ENCODE measurements at places on chromosomes 2 and 18. TPM values are rescaled to one million over a fixed set of nuclear protein-coding genes. Genes with fewer than 3 reads are reported as not detected.

GRCh38 chr2:62383846-62384245 is 122.1 kb downstream of the TMEM17 start:
- DNase-seq = no peak

Gene CRYBA2
- polyA plus RNA-seq = not detected

DNA sequence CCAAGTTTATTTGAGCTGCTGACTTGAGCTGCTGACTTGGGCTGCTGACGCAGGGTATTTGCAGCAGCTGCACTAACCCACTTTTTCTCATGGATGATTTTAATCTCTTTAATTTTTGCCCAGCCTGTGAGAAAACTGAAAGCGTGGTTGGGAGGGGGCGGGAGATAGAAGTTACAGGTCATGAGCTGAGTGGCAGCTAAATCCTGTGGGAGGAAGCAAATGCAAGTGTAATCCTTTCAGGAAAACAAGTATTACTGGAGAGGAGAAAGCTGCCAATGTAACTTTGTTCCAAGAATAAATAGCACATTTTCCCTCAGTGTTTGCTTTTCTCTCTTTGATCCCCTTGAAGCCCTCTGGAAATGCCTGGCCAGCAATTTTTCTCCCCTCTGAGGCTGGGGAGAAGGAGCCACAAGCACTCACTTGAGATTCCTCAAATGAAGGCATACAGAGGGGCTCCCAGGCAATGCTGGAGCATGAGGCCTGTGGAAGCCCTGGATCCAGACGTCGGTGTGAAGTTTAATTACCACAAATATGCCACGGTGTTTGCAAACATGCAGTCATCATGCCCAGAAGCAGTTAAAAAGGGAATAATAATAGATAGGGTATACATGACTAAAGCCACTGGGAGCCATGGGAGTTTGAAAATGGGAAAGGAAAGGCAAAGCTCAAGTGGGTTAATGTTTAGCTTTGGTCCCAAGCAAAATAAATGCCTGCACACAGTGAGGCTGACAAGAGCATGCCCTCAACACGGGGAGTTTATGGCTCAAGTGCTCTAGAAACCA is 10.4 kb upstream of the EVA1A start:
- DNase-seq = peak; percentile 78

GRCh38 chr18:26992926-26993325 is 127.4 kb upstream of the AQP4 start:
- no peak for DNase-seq

Gene CDH20
- 0.30 TPM for polyA plus RNA-seq

Gene GALR1
- polyA plus RNA-seq = not detected

DNA sequence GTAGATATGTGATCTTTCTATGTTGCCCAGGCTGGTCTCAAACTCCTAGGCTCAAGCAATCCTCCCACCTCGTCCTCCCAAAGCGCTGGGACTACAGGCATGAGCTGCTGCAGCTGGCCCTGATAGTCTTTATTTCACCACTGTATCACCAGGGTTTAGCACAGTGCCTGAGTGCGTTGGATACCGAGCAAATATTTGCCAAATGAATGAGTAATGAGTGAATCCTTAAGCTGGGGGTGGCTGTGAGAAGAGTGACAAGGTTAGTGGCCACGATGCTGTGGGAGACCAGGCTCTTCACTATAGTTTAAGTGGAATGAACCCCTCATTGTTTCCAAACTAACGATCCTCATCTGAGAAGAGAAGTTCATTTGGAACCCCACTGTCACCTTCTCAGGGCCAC is 60.8 kb upstream of the FAM136A start:
- no peak for DNase-seq

Gene TFCP2L1
- 44.4 TPM for polyA plus RNA-seq

DNA sequence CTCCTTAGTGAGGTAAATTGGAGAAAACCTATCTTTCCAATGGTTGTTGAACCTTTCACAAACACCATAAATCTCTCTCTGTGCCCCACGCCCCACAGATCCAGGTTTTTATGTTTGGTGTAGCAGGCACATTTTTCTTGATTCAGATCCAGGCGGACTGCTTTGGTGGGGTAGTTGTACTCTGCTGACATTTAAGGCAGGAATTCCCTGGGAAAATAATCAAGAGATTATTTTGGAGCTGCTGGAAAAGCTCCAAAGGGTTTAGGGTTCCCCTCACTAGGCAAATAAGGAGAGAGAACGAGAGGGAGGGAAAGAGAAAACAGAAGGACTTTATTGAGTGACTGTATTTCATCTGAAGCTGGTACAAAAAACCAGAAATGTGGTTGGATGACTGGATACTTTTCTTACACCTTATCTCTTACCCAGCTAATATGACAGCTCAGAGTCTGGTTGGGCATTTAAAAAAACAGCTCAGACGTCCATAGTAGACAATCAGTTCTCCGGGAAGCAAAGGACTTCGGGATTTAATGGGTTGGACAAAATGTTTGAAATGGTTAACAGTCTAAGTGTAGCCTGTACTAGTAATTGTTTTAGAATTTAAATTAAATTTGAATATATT is 3.6 kb upstream of the AQP4 start:
- peak; percentile 68 for DNase-seq

Gene SP100
- polyA plus RNA-seq = 35.7 TPM

Gene RAX
- not detected for polyA plus RNA-seq

Gene NR4A2
- 3.1 TPM for polyA plus RNA-seq

DNA sequence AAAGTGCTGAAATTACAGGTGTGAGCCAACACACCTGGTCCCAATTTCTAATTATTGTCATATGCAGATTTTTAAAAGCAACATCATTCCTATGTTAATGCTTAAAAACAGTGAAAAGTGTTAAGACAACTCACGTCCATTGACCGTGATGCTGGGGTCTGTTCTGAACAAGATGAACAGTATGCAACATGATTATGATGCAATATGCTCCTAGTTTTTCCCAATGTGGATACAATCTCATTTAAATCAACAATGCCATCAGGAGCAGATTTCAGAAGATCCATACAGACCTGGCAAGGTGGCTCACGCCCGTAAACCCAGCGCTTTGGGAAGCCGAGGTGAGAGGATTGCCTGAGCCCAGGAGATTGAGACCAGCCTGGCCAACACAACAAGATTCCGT is 31.5 kb downstream of the E2F6 start:
- DNase-seq = no peak

DNA sequence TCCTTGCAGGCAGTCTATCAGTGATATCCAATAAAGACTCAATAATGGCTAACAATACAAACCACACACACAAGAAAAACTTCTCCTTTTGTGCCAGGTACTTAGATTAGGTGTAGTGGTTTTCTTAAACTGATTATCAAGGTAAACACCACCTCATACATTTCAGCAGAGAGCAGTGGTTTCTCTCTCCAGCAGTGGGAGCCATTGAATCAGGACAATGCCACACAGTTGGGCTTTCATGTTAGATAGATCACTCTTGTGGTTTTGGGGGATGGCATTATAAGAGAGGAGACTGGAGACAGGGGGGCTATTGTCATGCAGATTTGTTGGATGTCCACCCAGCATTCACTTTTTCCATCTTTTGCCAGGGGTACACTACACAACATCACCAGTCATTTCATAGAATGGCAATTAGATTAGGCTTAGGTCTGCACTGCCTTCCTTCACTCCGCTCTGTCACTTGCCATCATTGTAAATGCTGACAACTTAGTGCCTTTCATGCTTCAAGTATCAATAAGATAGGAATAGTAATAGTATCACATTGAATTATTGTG is 13.6 kb upstream of the IRS1 start:
- no peak for DNase-seq

- peak; percentile 28 for DNase-seq
Measured at GRCh38 chr2:125471963-125472362, 1184.0 kb upstream of the GYPC start.

GRCh38 chr18:37343542-37343851 is 222.1 kb downstream of the CELF4 start:
- DNase-seq = no peak

GRCh38 chr18:50441501-50441900 is 66.7 kb downstream of the SKA1 start:
- no peak for DNase-seq

Gene AMER3
- polyA plus RNA-seq = not detected

GRCh38 chr2:238965371-238966071 is 117.6 kb downstream of the TWIST2 start:
- no peak for DNase-seq

- no peak for DNase-seq
Measured at GRCh38 chr18:33538418-33539042, 39.5 kb upstream of the ASXL3 start.

Gene FAM124B
- 0.90 TPM for polyA plus RNA-seq

Gene TMX3
- 14.4 TPM for polyA plus RNA-seq

- DNase-seq = no peak
Measured at GRCh38 chr2:37869304-37869703, 55.8 kb upstream of the RMDN2 start.

GRCh38 chr18:41982942-41983660 is 28.1 kb downstream of the PIK3C3 start:
- DNase-seq = no peak

Gene ZC3H6
- 1.4 TPM for polyA plus RNA-seq

Gene WDFY1
- 10.4 TPM for polyA plus RNA-seq

DNA sequence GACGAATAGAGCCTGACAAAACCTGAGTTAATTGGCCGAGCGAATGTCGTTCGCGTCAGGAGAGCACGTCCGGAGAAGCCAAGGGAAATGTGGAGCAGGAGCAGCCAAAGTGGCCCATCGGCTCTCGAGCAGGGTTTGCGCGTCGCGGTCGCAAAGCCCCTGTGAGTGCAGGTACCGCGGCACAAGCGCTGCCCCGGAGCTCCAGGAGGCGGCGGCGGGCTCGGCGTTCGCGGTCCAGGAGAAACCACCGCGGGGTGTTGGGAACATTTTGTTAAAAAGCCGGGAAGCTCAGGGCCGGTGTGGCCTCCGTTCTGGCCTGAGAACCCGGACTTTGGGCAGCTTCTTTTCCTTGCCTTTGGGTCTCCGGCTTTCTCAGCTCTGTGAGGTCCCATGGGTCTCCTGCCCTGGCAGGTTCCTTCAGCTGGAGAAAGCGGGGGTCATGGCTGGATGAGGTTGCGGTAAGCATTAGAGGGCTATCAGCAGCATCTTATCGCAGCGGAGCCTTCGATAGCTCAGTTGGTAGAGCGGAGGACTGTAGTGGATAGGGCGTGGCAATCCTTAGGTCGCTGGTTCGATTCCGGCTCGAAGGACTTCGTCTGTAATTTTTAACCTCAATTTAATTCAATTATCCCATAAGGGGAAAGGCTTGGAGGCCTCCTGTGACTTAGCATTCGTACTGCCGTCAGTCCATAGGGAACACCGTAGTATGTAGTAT is 1.0 kb upstream of the AGBL5 start:
- peak; percentile 99 for DNase-seq

GRCh38 chr2:38740851-38741731 is 10.1 kb downstream of the SRSF7 start:
- peak; percentile 39 for DNase-seq

DNA sequence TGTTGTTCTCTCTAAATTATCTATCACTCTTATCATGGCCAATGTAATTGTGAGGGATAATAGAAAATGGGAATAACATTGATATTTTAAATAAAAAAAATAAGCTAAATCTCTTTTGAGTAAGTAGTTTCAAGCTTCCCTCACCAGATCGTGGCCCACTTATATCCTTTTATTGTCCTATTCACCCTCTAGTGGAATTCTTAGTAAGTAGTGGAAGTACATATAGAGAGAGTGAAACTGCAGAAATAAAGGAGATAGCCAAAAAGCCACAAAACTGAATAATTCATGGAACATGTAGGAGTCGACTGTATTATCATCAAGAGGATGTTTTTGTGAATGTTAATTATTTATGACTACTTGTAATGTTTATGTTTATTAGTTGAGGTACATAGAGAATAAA is 66.1 kb upstream of the DTNA start:
- no peak for DNase-seq

DNA sequence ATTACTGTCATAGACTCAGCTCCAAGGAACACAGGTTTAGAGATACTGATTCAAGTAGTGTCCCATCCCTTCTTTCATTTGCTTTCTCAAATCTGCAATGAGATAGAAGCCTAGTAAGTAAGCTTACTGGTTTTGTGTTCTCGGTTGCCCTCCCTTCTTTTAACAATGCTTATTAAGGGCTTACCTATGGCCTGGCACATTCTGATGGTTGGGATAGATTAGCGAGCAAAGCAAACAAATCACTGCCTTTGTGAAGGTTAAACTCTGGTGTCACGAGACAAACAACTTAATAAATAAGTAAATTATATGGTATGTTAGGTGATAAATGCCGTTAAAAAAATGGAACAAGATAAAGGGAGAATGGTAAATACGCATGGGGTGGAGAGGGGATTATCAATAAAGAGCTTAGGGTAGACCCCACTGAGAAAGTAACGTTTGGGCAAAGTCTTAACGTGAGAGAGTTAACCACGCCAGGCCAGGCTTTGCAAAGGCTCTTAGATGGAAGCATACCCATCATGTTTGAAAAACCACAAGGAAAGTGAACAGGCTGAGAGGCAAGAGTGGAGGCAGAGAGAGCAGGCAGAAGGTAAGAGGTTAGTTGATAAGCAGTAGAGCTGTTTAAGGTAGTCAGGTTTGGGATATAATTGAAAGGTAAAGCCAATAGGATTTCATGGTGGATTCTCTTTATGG is 31.0 kb downstream of the EIF2AK3 start:
- no peak for DNase-seq

DNA sequence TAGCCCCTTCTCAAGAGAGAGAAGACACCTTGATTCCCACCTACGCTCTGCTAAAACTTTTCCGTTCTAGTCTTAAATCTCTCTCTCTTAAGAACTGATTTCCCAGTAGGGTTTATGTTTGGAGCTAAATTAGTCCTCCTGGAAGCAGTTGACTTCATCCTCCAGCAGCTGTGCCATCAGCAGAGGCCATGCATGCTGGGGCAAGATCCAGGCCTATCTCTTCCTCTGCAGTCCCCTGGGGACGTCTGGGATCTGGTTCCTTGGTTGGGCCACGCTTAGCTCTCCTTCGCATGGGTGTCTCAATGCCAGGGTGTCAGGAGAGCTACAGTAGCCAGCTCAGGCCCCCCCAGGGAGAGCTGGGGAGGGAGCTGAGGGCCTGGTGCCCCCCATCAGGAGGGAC is 49.7 kb downstream of the HPCAL1 start:
- DNase-seq = no peak

Gene MC5R
- not detected for polyA plus RNA-seq

- no peak for DNase-seq
Measured at GRCh38 chr2:120994301-120994995, 258.8 kb downstream of the GLI2 start.

GRCh38 chr2:120275617-120276400 is 23.2 kb downstream of the RALB start:
- DNase-seq = no peak

GRCh38 chr2:232200195-232200594 is 178.4 kb upstream of the ALPP start:
- DNase-seq = no peak

GRCh38 chr2:62352031-62352430 is 154.0 kb downstream of the TMEM17 start:
- DNase-seq = no peak

GRCh38 chr2:146994246-146994645 is 850.6 kb upstream of the ACVR2A start:
- no peak for DNase-seq

DNA sequence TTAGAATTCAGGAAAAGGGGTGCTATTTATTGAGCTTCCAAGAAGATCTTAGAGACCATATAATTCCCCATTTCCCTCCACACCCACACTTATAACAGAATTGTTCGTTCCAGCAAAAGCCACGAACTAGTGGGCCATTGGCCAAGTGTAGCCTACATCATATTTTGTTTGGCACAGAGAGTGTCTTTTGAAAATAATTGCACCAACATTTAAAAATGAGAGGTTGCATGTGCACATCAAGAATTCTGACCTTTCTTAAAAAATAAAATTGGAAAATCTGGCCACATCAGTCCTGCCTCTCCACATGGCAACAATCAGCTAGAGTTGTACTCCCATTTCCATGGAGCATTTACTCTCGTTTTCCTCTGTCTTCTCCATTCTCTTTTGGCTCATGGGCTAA is 655.5 kb upstream of the FANCL start:
- DNase-seq = no peak
